NCI-H2081 (cell line): ENCODE measurements at places on chromosomes 5 and 9.

DNA sequence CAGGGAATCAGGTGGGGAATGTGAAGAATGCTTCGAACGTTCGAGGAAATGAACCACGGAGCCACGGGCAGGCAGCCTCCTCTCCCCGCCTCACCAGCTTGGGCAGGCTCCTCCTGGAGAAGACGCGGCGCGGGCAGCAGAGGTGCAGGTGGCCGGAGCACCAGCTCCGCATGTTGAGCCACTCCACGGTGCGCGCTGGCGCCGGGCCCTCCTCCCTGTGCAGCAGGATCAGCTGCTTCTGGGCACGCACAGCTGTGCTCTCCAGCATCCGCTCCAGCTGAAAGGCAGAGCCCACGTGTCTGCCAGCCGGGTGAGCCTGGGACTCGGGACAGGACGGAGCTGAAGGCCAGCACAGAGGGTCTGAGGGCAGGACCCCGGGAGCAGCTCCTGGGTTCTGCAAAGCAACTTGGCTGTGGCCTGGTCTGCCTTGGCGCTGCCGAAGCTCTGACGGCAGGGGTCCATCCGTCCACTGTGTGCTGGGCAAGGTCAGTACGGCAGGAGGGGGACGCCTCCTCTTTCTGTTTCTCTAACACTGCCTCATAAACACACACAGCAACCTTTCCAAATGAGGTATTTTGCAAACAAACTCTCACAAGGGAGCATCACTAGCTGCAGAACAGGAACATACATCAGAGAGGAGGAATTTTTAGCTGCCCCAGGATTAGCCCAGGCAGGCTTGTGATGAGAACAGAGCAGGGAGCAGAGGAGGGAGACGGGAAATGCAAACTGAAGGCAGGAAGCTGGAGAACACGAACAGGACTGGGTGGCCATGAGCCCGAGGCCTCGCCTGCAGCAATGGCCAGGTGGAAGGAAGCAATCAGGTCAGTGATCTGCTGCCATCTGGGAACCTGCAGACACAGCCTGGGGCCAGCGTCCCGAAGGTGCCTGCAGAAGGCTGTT lies 20.1 kb upstream of the NSMF start:
- DNase-seq, result no peak

DNA sequence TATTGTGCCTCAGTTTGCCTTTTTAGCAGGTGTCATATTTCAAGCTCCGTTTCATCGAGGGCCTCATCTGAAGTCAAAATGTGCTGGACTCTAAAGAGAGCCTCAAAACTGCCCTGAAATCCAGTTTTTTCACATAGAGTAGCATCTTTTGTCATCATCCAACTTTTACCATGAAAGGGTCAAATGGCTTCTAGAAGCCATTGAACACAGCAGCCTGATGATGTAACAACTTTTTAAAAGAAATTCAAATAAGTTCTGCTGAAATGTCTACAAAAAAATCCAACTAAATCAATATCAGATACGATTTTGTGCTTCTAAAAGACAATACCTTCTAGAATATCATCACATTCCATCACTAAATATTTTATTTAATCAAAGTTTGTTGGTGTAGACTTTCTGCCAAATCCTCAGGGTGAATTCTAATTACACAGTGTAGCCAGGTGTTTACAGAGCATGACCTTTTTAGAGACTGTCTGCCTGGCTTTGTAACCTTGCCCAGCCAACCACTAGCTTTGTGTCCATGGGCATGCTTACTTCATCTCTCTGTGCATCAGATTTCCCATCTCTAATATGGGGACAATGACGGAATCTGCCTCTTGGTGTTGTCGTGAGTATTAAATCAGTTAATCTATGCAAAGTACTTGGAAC lies 505.0 kb downstream of the EBF1 start:
- DNase-seq, result no peak

DNA sequence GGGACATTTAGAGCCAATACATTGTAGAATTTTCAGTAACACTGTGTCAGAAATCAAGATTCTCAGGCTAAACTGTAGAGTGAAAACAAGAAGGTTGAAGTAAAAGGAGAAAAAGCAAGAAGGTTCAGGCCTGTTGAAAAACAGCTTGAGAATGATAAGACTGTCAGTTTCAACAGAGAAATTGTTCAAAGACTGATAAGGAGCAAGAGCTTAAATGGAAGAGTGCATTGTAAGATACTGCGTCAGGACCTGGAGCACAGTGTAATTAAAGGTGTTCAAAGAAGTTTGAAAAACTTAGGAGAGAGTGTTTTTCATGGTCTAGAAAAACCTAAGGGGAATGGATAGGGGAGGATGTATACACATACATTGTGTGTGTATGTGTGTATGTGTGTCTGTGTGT lies 408.3 kb downstream of the KDM4C start:
- no peak for DNase-seq

- DNase-seq, result no peak
These were observed 101.3 kb downstream of the FBN2 start for GRCh38 chr5:128436749-128437188.

DNA sequence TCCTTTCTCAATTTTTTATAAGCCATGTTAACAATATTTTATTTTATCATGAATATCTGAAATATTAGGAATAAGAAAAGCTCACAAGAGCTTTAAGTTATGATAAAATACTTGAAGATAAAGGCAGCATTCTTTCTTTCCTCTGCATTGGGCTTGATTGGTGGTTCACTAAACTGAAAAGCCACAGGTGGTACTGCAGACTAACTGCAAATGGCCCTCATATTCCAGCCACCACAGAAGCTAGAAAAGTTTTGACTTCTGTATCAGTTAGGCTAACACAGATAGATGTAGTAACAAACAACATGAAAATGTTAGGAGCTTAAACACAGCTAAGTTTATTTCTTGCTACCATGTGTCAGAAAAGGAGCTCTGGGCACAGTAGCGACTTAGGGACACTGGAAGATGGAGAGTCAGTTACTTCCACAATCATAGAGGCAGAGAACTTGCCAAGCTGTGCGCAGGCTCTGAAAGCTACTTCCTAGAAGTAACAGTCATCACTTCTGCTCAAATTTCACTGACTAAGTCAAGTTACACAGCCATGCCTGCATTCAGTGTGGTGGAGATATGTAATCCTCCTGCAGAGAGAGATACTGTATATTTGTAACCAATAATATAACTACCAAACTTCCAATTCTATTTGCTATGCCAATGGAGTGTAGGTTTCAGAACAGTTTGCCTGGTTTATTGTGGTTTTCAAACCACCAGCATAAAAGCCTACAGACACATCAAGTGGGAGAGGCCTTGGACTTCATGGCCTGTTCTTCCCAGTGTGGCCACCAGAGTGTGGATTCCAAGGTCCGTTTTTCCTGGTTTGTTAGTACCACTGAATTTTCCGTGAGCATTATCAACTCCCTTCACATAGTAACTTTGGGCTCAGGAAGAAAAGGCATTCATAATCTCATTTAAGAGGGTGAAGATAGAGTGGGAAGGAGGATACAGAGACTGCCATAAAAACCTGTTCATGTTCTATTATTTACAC lies 268.3 kb downstream of the PJA2 start:
- no peak for DNase-seq
